ENCODE measurements at places on chromosomes 12 and 14. TPM values are rescaled to one million over a fixed set of nuclear protein-coding genes. Genes with fewer than 3 reads are reported as not detected.

WDR89 gene
- total RNA-seq = 10.9 TPM

TSPAN11 gene
- 16.6 TPM for total RNA-seq

GRCh38 chr12:85029456-85029855 is 6.6 kb downstream of the TSPAN19 start:
- DNase-seq = peak; percentile 21

GRCh38 chr12:11545484-11546330 is 103.8 kb upstream of the ETV6 start:
- DNase-seq = no peak

BEGAIN gene
- total RNA-seq = 1.5 TPM

DNA sequence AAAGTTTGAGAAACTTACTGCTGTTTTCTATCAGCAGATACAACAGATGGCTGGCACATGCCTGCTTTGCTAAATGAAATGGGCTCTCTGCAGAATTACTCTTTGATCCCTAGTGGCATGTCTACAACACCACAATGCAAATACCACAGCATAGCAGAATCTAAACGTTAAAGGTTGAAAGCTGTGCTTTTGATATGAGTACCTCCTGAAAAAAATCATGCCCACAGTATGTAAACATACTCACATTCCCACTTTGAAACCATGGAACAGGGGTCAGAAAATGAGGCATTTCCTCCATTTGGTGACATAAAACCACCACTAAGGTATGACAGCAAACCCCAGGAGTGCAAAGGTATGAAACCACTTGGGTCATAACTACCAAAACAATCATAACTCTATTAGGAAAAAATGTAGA is 7.5 kb downstream of the WIF1 start:
- no peak for DNase-seq

GRCh38 chr12:106861984-106862916 is 87.8 kb downstream of the RIC8B start:
- DNase-seq = no peak

OR4E2 gene
- not detected for total RNA-seq

DNA sequence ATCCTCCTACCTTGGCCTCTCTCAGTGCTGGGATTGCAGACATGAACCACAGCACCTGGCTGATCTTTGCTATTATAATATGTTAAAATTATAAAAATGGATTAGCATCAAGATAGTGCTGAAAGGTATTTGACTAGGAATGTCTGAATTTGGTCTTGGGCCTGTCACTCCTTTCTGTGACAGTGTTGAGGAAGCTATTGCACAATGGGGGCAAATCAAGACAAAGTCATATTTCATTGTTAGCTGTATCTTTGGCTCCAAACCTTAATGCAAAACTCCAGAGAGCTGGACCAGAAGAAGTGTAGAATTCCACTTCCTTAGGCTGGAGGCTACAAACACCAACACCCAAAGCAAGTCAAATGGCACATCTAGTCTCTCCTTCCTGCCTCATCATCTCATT is 42.2 kb downstream of the ZCRB1 start:
- DNase-seq = no peak

DNA sequence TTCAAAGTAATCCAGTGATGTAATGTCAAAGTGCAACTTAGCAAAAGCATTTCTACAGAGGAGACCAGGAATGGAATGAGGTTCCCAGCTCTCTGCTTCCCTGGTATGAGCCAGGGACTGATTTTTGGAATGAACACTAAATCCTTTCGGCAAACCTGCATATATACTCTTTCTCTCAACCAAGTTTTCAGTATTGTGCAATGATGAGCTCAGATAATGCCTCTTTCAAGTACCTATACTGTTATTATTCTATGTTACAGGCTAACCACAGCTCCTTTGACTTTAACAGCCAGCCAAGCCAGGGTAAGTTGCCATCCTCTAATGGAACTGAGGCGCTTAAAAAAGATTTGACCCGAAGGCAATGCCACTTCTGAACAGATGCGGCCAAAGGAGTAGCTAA is 104.9 kb upstream of the FSCB start:
- DNase-seq = no peak

LGR5 gene
- 0.39 TPM for total RNA-seq

DNA sequence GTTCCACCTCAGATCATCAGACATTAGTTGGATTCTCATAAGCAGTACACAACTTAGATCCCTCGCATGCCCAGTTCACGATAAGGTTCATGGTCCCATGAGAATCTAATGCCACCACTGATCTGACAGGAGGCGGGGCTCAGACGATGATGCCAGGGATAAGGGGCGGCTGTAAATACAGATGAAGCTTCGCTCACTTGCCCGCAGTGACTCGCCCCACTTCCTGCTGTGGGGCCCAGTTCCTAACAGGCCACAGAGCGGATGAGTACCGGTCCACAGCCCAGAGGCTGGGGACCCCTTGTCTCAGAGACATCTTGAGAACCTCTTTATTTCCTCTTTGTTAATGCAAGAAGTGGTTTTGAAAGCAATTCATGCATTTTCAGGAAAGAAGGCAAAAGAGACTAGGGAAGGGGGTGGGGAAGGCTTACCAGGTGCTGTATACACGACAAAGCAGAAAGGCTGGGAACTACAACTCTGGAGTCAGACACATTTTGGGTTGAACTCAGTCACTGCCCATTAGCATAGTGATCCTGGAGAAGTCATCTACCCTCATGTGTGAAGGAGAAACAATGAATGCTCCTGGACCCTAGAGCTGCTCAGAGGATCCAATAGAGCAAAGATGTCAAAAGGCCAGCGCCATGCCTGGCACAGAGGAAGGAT is 68.7 kb downstream of the EID3 start:
- DNase-seq = no peak

GRCh38 chr14:51653775-51654532 is 2.2 kb downstream of the FRMD6 start:
- no peak for DNase-seq

- no peak for DNase-seq
Measured at GRCh38 chr12:76556368-76556767, 3.2 kb downstream of the OSBPL8 start.
